Urinary bladder (tissue), 4 donors: ENCODE measurements at places on chromosomes 16 and 17. TPM values are rescaled to one million over a fixed set of nuclear protein-coding genes. Genes with fewer than 3 reads are reported as not detected.

- DNase-seq = no peak
Measured at GRCh38 chr16:65041667-65042066, 80.2 kb downstream of the CDH11 start.

GRCh38 chr16:5031601-5032000 lies 2.1 kb downstream of the NAGPA start:
- DNase-seq = no peak

GRCh38 chr16:1420111-1420539 lies 422 bp downstream of the UQCC4 start:
- no peak for DNase-seq

DNA sequence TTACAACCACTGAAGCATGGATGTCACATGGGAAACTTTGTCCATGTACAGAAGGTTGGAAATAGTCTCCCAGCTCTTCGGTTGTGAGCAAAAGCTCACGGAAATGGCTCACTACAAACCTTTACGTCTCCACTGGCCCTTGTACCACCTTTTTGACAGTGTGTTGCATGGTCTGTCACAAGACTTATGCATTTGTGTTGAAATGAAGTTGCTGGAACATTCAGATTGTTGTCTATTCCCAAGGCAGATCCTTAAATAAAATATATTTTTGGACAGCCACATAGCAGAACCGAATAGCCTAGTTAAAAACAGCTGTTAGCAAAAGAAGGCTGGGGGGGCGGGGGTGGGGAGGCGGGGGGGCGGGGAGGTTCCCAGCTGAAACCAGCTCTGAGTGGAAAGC lies 39.2 kb downstream of the KNOP1 start:
- DNase-seq = no peak

DNA sequence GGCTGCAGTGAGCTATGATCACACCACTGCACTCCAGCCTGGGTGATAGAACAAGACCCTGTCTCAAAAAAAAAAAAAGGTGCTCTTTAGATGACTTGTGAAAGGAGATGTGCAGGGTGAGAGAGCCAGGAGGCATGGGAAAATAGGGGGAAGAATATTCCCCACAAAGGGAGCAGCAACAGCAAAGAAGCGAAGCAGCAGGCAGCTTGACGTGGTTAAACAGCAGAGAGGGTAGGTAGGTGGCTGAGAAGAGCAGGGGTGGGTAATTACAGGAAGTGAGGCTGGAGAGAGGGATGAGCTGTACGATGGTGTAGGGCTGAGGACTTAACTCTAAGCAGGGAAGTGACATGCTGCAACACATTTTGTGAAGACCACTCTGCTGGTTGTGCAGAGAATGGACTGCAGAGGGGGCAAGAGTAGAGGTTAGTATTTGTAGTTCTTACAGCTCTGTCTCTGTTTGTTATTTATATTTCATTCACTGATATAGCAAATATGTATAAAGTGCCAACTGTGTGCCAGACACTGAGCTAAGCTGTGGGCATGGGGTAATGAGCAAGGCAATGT lies 1.6 kb downstream of the HEATR3 start:
- DNase-seq = no peak

DNA sequence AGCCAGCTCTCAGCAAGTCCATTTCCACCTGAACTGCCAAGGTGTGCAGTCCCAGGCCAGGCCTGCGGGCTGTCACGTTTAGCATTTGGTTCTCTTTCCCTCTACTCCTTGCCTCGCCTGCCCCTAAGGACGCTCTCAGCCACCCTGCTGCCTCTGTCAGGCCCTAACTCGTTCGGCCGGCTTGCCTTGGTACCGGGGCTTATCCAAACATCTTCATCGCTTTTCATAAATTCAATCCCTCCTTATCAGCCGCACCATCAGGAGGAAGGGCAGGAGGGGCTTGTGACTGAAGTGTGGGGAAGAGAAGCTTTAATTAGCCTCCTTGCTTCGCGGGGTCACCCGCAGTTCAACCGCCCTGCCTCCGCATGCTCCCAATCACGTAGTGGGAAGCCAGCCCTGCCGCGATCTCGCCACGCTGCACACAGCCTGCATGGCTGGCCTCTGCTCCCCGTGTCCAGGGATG lies 231.1 kb downstream of the SOX9 start:
- no peak for DNase-seq

GRCh38 chr17:75594499-75595283 lies 7.1 kb downstream of the MYO15B start:
- DNase-seq = no peak

DNA sequence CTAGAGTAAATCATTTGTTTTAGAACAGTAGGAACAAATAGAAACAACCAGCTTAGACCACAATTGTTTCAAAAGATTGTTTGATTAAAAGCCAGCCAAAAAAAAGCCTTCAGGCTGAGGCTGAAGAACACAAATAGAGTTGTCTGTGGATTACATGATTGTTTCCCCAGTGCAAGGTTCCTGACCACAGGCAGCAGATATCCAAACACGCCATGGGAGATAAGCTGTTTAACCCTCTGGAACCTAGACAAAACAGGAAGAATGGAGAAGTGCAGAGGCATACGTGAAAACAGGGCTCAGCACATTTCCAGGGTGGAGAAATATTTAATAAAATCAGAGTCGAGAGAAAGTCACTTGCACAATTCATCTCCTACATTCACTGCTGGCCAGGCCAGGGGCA lies 21.0 kb downstream of the ATPAF2 start:
- no peak for DNase-seq

DNA sequence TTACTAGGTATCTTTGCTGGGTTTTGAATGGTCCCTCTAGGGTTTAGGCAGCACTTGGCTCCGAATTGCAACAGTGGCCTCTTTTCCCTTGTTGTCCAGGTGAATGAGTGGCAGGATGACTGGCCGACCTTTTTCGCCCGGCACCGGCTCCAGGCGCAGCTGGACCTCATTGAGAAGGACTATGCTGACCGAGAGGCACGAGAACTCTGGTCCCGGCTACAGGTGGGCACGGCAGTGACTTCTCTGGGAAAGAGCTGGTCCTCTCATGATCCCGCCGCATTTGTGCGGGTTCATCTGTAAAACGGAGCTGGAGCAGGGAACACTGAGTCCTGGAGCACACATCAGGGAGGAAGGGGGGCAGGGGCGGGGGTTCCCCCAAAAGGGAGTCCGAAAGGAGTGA lies 3.1 kb upstream of the TBCD start:
- no peak for DNase-seq

The KRT13 gene
- 356 TPM for total RNA-seq

DNA sequence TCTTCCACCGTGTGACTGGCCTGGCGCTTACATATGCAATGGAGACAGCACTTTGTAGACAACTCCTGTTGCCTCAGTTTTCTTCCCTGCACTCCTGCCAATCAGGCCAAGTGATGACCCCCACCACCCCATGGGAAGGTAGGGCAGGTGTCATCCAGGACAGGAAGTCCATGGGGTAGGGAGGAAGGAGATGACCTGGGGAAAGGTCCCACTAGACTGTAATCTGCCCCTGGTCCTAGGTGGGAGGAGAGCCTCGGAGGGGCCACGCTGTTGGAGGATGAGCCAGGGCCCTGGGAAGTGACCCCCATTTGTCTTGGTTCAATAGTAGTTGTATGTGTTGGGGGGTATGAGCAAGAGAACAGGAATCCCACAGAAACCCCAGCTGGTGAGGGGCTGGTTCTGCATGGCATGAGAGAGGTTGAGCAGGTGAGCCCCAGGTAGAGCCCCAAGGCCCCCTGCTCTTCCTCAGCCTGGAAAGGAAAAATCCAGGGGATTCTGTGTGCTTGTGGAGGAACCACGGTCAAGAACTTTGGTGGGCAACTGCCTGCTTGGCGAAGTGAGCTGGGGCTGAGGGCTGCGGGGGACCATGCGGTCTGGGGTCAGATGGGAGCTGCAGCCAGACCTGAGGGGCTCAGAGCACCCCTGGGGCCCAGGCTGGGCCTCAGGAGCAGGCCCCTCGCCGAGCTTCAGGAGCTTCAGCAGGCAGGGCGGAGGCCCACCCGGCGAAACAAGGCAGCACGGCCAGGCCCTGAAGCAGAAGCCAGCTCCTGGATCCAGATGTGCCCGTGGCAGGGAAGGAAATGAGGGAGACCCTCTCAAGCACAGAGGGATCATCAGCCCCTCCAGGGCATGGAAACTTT lies 50.7 kb downstream of the NT5M start:
- DNase-seq = no peak

GRCh38 chr16:46649588-46650253 lies 28.5 kb upstream of the SHCBP1 start:
- no peak for DNase-seq

DNA sequence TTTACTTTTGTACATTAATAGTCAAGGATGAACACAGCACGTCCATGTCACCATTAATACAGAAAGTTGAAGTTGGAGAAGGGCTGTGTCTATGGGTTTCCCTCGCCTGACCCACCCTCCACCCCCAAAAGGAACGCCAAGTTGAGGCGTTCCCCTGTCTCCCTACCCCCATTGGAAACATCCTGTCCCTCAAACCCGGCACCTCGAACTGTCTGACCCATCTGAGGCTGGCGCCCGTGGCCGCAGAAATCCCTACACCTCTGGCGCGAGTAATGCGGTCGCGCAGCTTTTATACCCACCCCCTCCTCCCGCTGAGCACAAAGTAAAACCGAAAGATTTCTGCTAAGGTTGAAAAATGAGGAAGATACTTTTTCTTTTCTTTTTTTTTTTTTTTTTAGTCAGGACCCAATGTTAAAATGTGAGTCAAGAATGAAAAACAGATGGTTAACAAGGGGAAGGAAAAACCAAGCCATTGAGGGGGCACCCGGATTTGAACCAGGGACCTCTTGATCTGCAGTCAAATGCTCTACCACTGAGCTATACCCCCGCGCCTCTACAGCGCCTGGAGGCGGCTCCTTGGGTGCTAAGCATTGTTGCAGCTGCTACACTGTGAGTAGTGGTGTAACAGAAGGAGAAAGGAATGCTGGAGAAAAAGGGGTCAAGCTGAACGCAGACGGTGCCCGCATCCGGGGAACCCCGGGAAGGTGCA lies 887 bp upstream of the LASP1 start:
- DNase-seq = peak; percentile 87

GRCh38 chr17:39001703-39002637 lies 34.8 kb upstream of the FBXO47 start:
- no peak for DNase-seq

DNA sequence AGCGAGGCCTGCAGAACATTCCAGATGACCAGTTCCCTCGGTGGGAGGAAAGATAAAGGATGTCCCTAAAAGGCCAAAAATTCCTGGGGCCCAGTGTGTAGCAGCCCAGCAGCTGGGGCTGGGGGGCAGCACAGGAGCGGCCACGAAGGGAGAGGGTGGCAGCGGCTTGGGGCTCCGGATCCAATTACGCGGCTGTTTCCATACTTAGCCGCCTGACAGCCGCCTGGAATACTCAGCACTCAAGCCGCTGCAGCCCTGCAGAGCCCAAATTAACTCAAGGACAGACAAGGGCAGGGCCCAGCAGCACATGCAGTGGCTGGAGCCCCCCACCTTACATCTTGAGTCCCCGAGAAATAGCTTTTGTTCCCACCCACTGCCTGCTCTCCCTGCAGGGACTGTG lies 1.3 kb downstream of the SRL start:
- DNase-seq = no peak
